ENCODE measurements at places on chromosomes 1 and 21. TPM values are rescaled to one million over a fixed set of nuclear protein-coding genes. Genes with fewer than 3 reads are reported as not detected.

Gene OR2L5
- not detected for total RNA-seq

Gene IL10
- not detected for total RNA-seq

Gene IL22RA1
- total RNA-seq, result 7.0 TPM

Gene NOS1AP
- total RNA-seq, result 0.32 TPM

Gene APOBEC4
- not detected for total RNA-seq

Gene RIPPLY3
- 0.78 TPM for total RNA-seq

Gene LAX1
- total RNA-seq, result 0.07 TPM

Gene DONSON
- 31.2 TPM for total RNA-seq

Gene ZNF695
- 6.2 TPM for total RNA-seq

Gene MSH4
- total RNA-seq, result 0.07 TPM

Gene RRAGC
- 27.4 TPM for total RNA-seq

Gene ZYG11A
- total RNA-seq, result 2.8 TPM

Gene SERTAD4
- 5.3 TPM for total RNA-seq

Gene KRTAP19-1
- not detected for total RNA-seq

Gene BSND
- total RNA-seq, result not detected

Gene PRAMEF1
- total RNA-seq, result not detected

Gene PARS2
- 5.9 TPM for total RNA-seq

Gene FOXD2
- 0.14 TPM for total RNA-seq

Gene TIE1
- total RNA-seq, result not detected

Gene CHML
- 14.1 TPM for total RNA-seq

Gene CLCA1
- total RNA-seq, result not detected

Gene C8B
- not detected for total RNA-seq

Gene CYP4X1
- total RNA-seq, result not detected

Gene PROK1
- total RNA-seq, result not detected

Gene TMPRSS3
- not detected for total RNA-seq

Gene C1orf210
- 3.8 TPM for total RNA-seq

Gene HES2
- total RNA-seq, result 33.0 TPM

Gene GPR25
- not detected for total RNA-seq

Gene SPRR5
- total RNA-seq, result 0.32 TPM

Gene C1orf50
- total RNA-seq, result 4.5 TPM

Gene HFM1
- 0.20 TPM for total RNA-seq

Gene SFT2D2
- total RNA-seq, result 33.6 TPM

Gene GNG5
- total RNA-seq, result 118 TPM

Gene CFHR2
- not detected for total RNA-seq
